ENCODE measurements at places on chromosomes 12 and 14.

DNA sequence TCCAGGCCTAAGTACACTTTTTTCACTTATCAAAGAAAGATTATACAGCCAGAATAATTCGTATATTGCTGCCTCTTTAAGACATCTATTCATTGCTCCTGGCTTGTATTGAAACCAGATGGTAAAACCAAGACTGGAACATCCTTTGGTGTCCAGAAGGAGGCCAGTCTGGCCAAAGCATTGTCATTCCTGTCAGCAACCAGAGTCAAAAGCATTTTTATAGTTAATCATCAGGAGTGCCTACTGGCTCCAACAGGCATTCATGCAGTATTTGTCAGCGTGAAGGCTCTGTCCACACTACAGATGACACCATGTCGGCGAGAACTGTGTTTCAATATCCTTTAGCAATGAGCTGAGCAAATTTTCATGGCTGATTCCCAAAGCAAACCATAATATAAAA is 118.0 kb upstream of the G2E3 start:
- no peak for DNase-seq

GRCh38 chr12:121085506-121086353 is 46.7 kb upstream of the OASL start:
- DNase-seq: no peak

DNA sequence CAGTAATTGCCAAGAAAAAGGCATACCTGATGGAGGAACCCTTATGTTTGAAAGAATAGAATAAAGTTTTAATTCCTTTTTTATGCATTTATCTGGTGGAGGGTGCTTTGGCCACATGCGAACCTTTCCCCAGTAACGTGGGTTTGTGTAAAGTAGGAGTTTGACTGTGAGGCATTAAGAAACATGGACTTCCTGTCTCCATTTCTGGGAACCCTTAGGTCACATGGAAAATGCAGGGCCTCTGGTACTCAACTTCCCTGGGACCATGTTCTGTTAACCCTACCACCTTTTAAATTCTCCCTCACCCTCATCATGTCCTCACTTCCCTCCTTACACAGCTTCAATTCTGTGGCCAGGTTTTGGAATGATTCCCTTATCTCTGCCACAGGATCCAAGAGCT is 80.3 kb downstream of the PPM1A start:
- no peak for DNase-seq

DNA sequence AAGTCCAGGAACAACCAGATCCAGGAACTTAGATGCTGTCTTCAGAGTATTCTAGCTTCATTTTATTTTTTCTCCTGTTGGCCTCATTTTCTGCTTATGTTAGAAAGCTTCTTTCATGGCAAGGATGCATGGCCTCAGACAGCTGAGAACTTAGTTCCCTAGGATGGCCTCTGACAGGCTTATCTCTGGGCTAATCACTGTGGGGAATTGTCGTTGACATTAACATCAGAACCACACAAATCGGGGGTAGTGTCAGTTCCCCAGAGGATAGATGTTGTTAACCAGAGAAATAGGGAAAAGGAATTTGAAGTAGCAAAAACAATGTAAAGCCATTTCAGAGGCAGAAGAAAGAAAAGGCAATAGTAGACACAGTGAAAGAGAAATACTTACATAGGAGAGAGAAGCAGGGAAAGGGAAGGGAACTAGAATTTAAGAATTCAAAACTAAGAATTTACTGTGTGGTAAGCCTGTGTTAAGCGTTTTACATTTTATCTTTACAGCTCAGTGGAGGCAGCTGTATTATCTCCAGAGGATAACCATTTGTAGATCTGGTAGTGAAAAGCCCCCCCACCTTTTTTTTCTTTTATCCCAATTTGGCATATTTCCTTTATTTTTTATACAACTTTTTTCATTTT is 21.8 kb downstream of the FUT8 start:
- no peak for DNase-seq

GRCh38 chr12:53042607-53043454 is 7.0 kb upstream of the TNS2 start:
- DNase-seq: no peak

DNA sequence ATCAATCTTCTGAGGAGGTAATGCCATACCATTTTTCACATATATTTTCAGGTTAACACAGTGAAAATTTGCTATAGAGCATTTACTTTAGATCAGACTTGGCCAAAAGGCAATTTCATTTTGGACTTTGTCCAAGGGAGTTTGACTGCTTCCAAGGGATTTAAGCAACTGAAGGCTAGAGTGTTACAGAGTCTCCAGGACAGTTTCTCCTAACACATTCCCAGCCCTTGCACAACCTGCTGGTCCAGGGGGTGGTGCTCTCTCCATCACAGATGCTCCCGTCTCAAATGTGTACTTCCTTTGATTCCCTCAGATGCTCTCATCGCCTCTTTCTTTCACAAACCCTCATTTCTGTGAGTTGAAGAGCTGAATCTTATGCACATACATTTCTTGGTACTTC is 143.1 kb downstream of the TPH2 start:
- DNase-seq: no peak

DNA sequence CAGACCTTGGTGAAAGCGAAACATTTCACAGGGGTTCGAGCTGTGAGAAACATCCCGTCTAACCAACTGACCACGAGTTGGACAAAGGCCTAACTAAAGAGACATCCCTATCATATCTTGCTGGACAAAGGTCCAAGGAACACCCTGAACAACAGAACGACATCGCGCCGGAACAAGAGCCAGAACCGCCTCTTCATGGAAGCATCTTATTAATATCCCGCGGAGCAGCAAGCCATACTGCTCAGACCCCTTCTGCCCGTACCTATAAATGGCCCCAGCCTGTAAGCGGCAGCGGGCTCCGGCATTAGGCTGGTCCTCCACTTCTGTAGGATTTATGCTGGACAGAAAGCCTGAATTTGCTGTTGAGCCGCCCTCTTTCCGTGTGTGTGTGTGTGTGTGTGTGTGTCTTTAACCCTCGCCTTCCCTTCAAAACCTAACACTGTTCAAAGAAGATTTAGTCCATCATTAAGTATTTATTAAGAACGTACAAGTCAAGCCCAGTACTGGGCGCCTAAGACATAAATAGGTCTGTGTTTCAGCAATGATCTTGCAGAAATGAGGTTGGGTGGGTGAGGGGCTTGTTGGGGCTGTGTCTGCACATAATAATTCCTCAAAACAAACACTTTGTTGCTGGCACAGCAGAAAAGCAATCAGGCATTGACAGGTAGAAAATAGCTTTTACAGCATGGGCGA is 1.9 kb downstream of the SLC6A15 start:
- DNase-seq: no peak

DNA sequence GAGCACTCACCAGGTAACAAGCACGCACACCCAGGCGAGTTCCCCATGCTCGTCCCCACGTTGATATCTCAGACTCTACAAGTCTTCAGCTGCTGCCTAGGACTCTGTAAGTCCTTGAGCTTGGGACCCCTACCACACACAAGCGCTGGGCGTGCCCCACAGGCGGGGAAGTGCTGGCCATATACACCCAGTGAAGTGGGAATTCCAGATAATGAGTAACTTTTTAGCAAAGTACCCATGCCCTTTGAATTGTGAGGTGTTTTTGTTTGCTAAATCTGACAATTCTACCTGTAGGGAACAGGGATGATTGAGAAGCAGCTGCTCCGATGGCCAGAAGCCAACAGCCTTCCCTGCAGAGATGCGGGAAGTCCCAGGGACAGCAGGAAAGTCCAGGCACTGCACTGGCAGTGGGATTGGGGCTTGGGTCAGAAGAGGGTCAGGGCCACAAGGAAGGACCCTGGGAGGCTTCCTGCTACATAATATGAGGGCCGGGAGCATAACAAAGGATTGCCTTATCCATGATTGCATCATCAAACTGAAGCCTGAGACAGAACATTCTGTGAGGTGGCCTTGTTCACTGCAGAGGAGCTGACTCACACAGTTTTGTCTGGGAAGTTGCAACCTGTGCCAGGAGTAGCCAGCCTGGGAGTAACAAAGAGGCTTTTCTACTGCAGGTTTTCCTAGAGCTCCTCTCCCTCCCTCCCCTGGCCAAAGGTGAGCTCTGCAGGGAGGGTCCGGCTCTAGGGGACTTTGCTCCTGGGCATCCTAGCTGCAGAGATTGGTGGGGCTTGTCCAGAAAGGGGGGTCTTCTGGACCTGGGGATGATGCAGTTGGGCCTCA is 13.2 kb upstream of the SERPINA3 start:
- DNase-seq: no peak

DNA sequence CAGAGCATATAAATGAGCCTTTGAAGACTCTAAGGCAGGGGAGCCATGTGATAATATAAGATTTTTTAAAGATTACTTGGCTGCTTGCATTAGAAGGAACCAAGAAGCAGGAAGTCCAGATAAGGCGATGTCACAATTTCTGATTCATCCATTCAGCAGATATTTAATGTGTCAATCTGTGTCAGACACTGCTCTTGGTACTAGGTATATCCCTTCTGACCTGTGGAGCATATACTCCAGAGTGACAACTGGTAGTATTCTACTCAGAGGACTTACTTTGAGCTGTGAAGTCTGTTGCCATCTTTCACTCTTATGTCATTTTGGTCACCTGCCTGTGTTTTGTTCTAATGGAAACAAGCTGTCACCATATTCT is 10.7 kb downstream of the EID3 start:
- DNase-seq: no peak

DNA sequence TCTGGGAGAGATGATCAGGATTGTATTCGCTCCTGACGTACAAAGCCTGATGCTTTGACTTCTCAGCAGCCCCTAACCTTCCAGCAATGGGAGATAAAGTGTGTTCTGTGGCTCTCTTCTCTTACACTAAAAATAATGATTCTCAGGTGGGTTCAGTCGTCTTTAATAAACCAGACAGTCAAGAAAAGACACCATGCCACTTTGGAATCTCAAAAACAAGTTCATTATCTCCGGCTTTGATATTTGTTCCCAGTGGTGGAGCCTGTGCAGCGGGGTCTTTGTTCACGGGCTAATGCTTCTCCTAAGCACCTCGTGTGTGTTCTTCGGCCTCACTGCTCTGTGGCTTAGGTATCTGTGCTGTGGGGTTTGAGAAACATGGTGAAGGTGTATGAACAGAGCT is 1.6 kb downstream of the ACVR1B start:
- no peak for DNase-seq

DNA sequence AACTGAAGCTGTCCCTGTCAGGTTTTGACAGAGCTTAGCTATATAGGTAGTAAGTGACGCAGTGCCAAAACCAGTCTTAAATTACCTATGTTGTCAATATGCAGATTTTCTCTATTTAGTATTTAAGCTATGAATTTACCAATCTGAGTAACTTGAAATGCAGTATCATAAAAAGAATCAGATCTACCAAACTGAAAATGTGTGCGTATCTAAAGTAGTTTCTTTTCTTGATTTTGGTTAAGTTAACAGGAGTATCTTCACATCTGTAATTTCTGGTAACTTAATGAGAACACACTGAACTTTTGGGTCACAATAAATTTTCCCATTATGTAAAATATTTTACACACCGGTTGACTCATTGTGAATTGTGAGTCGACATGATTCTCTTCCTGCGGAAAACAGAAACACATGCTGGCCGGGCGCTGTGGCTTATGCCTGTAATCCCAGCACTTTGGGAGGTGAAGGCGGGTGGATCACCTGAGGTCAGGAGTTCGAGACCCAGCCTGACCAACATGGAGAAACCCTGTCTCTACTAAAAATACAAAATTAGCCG is 45.1 kb downstream of the TRAF3 start:
- DNase-seq: no peak

Data from activated CD4-positive, CD25-positive, alpha-beta regulatory T cell treated with anti-CD3 and anti-CD28 coated beads, Interleukin-2, amount 50 U/mL, for 16 hours (primary cell).